AG09309 (cell line): ENCODE measurements at places on chromosomes 2 and 18.

DNA sequence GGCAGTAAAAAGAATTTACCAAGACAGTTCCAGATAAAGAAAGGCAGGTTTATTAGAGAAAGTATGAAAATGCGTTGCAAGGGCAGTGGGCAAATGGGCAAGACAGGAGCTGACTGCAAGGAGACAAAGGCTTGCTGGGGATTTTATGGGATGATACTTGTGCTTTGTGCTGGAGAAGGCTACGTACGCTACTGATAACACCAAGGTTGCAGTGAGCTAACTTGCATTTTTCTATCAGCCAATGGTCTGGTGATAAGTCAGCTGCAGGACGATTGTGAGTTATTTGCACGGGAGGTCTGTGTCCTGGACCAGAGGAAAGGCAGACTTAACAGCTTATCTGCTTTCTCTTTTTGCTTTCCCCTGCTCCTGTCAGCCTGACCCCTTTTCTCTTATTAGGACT is 116.5 kb downstream of the PMS1 start:
- DNase-seq = no peak

- no peak for DNase-seq
Observed at GRCh38 chr2:172153757-172154156, 51.1 kb upstream of the DLX2 start.

DNA sequence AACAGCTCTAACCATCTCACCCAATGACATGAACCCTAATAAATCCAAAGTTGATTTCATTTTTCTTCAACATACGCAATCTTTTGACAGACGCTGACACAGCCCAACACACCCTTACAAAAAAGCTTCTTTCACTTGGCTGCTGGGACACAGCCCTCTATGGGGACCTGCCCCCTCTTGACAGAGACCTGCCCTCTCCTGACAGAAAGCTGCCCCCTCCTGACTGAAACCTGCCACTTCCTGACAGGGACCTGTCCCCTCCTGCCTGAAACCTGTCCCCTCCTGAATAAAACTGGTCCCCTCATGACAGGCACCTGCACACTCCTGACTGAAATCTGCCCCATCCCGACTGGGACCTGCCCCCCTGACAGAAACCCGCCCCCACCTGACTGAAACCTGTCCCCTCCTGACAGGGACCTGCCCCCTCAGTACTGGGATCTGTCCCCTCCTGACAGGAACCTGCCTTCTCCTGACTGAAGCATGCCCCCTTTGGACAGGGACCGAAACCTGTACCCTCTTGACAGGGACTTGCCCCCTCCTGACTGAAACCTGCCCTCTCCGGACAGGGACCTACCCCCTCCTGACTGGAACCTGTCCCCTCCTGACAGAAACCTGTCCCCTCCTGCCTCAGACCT is 87.9 kb downstream of the PXDN start:
- DNase-seq = no peak

DNA sequence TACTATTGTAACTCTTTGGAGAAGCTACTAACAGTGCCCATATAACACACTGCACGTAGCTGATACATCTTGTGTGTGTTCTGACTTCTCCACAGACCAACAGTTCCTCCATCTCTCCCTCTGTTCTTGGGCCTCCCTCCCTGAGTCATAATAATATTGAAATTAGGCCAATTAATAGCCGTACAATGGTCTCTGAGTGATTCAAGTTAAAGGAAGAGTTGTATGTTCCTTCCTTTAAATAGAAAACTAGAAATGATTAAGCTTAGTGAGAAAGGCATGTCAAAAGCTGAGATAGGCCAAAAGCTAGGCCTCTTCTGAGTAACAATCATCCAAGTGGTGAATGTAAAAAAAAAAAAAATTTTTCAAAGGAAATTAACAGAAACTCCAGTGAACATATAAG is 828.4 kb upstream of the CHAC2 start:
- DNase-seq = no peak

DNA sequence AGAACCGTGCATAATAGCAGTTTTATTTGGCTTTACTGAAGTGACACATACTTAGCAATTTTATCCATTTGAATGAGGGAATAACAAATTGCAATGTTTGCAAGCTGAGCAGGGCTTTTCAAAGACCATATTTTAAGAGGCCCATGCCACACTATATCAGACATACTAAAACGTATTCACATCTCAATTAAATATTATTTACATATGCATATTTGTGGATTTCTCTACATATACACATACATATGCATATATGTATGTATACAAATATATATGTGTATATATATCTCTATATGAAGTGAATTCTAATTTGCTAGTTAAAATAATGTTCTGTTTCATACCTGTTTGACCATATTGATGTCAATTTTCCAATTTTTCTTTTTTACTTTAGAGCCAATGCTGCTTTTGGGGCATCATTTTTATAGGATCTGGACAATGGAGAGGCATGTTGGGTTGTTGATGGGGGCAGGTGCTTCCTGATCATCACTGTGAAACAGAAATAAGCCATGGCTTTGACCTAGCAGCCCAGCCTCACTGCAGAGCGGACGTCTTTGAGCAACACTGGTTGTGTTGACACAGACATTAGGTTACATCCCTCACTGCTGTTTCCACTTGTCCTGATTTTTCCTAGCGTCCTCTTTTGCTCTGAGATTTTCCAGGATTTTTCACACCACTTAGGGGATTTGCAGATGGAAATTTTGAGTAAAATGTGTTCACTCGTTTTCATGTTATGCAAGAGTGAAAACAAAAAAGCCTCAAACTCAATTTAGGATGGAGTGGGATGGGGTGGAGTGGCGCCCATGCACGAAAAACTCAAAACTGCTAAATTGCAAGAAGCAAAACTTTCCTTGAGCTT is 56.9 kb downstream of the RDH14 start:
- DNase-seq = no peak

DNA sequence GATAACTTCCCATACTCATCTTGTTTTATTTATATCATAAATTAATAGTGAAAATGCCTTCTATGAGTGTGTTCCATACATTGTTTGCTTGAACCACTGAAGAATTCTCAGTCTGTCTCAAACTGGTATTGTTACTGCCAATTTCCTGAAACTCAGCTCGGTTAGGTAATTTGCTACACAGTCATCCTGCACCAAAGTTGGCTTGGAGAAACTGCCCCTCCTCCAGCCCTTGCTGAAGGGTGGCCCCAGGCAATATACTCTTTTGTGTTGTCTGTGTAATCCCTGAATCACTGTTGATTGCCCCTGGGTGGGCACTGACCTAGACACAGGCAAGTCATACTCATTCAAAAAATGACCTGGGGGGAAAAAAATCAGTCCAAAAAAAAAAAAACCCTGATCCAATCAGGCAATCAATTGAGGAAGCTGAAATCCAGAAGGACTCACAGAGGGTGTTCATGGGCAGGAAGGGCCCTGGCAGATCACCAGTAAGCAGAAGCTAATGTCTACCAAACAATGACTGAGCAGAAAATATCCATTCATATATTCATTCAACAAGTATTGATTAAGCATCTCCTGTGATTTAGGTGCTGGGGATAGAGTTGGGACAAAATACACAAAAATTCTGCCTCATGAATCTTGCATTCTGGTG is 3.8 kb upstream of the SESTD1 start:
- peak; percentile 33 for DNase-seq

DNA sequence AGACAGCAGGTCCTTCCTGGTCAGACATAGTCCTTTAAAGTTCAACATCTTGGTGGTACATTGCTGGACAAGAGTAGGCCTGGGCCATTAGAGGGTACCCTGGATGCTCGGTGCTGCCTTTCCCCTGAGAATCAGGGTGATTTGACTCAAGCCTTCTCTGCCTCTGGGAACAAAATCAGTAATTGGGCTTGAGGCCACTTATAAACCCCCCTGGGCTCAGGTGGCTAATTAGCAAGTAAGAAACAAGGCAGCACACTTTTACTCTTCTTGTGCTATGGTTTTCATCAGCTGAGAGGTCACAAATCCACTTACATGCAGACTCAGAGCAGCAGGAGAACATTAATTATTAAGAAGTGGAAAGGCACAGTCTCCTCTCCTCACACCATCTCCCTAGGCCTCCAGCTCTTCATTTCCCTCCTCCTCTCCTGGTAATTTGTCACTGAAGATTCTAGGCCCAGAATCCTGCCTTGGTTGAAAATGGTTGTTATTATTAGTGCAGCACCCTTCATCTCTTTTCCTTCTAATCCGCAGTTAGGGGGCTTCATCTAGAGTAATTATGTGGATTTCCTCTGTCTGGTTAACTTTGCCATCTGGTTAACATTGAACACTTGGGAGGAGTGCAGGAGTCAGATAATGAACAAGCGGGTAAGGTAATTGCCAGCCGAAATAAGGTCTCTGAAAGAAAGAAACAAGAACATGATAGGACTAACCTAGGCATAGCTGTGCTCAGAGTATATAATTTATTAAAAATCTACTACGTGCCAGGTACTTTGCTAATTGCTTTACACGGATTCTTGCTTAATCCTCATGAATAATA is 29.7 kb upstream of the CASP10 start:
- DNase-seq = no peak

DNA sequence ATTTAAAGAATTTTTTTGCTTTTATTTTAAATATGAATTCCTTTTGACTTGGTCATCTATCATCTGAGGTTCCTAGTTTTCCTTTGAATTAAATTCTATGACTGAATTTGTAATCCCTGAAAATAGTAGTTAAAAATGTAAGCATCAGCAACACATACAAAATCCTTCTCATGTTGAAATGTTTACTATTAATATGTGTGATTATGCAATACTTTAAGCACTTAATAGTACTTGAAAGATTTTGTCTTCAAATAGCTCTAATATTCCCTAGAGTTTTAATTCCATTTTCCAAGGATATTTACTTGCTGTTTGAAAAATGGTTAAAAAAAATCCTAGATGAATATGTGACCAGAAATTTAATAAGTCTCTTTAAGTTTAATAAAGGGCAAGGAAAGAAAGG is 26.6 kb upstream of the SPATS2L start:
- no peak for DNase-seq
